Fibroblast of skin of left quadriceps (primary cell): ENCODE measurements at places on chromosomes 7 and 10.
A peak's percentile ranks its signal among the peaks of the same experiment; 100 is the strongest.

GRCh38 chr10:26437637-26438461, at the start of gene APBB1IP:
APBB1IP (plus strand) TSS chr10:26438341; CDS start chr10:26492327, 53,986 bp downstream.
- no peak for DNase-seq

GRCh38 chr7:144549861-144550260, 146.4 kb upstream of the NOBOX start:
- DNase-seq = no peak

GRCh38 chr7:100210805-100211204, 8.9 kb upstream of the PVRIG start:
- DNase-seq = no peak

GRCh38 chr7:64807731-64808365, 13.6 kb downstream of the ZNF138 start:
- no peak for DNase-seq

GRCh38 chr7:107167483-107168232, 1.1 kb upstream of the HBP1 start:
- DNase-seq = peak; percentile 77

- DNase-seq = peak; percentile 42
Observed at GRCh38 chr7:28093623-28094232, 86.9 kb downstream of the JAZF1 start.

GRCh38 chr10:10392511-10392910, 625.2 kb upstream of the CELF2 start:
- no peak for DNase-seq

DNA sequence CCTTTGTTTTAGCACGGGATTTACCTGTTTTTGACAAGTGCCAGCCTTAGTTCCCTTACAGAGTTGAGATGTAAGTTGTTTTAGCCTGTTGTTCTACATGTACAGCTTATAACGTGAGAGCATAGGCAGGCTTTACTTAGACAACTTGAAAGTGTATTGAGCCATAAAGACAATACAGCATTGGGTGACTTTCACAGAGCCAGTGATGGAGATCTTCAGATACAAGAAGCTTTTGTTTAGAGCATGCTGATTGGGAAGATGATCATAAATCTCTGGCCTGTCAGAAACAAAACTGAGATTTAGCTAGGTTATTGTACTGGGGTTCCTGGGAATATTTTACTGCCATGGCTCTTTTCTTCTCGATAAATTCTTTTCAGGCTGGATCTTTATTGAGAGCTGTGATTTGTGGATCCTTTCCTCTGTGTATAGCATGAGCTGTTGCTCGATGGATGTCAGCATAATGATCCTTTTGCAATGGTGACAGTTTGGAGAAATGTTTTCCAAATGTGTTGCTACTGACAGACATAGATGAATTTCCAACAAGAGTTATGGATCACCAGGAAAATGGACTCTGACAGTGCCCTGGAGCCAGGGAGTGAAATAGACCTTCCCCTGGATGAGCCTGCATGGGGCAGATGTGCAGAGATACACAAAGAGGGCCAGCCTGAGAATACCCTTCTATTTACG, 30.2 kb downstream of the LHFPL3 start:
- DNase-seq = no peak

- DNase-seq = no peak
Observed at GRCh38 chr10:116296291-116296721, 23.3 kb upstream of the GFRA1 start.

DNA sequence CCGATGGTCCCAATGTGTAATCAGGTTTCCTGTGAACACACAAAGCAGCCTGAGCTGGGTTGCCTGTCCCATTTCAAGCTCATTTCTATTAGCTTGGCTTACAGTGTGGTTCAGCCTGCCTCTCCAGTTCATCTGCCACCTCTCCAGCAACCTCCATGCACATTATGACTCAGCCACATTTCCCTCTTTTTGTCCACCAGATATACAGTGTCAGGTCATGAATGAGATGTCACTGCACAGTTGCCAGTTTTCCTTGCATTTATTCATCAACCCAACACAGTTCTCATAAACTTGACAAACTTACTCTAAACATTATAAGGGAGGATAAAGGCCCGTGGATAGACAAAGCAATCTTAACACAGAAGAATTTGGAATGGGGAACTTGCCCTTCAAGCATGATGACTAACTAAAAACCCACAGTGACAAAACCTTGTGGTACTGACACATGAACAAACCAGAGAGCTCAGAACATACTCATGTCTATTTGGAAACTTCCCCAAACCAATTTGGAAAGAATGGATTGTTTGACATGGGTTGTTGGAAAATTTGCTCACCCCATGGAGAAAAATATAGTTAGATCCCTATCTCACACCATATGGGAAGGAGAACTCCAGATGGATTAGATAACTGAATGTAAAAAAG, 2.5 kb upstream of the CFAP58 start:
- DNase-seq = no peak

DNA sequence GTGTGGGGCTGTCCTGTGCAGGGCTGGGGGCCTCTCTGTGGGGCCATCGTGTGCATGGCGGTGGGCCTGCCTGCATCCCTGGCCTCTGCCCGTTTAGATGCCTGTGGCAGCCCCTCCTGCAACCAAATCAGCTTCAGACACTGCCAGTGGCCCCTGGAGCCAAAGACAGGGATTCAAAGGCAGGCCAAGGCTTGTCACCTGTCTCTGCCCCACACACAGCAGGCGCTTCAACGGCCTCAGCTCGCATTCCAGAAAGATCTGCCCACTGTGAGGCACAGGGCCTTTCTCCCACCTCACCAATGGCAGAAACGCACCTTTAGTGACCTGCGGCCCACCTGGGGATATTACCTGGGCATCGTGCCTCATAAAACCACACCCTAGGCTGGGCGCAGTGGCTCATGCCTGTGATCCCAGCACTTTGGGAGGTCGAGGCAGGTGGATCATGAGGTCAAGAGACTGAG, 46.0 kb downstream of the INSIG1 start:
- no peak for DNase-seq

GRCh38 chr10:126187399-126187798, 200.9 kb downstream of the ADAM12 start:
- no peak for DNase-seq

- DNase-seq = no peak
Observed at GRCh38 chr7:49125246-49125645, 200.9 kb downstream of the CDC14C start.

- DNase-seq = peak; percentile 87
Observed at GRCh38 chr7:131244259-131244852, 83.3 kb upstream of the MKLN1 start.

DNA sequence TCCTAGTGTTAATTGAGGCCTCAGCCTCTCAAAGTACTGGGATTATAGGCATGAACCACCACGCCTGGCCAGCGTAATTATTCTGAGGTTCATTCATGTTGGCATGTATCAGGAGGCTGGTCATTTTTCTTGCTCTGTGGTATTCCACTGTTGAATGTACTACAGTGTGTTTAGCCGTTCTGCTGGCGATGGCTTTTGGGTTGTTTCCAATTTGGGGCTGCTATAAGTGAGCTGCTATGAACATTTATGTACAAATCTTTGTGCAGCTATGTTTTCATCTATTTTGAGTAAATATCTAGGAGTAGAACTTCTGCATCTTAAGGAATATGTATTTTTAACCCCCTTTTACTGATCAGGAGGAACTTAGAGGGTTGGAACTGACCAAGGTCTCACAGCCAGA, 145.8 kb downstream of the AUTS2 start:
- DNase-seq = no peak

DNA sequence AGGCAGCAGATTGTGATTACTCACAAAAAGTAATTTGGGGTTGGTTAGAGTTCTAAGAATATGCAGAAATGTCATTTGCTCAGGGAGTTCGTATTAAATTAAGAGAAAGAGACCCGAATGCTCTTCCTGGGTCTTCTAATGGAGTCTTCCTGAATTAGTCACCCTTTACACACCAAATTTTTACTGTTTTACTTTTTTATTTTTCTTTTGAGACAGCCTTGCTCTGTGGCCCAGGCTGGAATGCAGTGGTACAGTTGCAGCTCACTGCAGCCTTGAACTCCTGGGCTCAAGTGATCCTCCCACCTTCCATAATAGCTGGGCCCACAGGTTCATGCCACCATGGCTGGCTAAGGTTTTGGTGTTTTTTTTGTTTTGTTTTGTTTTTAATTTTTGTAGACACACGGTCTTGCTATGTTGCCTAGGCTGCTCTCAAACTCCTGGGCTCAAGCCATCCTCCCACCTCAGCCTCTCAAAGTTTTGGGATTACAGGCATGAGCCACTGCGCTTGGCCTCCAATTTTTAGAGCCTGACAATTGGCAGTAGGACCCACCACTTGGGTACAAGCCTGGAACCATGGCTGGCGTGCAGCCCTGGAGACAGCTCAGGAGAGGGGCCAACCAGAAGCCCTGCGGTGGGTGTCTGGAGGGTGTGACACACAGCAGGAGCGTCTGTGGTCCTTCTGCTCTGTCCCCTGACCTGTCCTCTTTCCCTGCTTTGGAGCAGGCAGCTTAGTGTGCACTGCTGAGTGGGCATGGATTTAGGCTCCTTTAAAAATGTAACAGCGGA, 16.4 kb upstream of the BHLHA15 start:
- DNase-seq = no peak

DNA sequence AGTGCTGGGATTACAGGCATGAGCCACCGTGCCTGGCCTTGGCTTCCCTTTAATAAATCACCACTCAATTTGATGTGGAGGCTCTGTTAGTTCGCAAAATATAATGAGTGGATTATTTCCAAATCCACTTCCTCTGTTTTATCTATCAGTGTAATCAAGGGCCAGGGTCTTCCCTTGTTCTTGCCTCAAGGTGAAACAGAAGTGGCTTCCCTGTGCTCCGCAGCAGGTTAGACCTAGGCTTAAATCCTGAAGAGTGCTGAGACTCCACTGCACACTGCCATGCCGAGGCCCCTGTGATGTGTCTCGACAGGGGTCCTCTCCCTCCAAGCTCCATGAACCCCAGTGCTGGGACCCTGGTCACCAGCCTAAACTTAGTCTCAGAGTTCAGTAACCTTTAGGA, 59.0 kb downstream of the MDH2 start:
- DNase-seq = no peak

DNA sequence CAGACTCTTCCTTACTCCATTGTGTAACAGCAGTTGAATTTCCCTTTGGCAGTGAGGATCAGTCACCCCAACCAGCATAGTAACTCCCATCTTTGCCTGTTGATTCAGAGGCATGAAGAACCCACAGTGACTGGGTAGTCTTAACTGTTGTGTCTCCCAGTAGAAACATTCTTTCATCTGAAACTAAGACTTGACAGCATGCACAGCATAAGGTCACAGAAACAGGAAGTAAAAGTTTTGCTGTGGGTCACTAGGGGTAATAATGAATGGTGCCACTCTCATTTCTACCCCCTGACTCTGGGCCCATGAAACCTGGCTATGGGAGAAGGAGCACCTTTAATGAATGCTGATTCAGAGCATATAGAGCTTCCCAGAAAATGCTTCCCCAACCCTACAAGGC, 8.3 kb upstream of the FRMPD2 start:
- DNase-seq = no peak

DNA sequence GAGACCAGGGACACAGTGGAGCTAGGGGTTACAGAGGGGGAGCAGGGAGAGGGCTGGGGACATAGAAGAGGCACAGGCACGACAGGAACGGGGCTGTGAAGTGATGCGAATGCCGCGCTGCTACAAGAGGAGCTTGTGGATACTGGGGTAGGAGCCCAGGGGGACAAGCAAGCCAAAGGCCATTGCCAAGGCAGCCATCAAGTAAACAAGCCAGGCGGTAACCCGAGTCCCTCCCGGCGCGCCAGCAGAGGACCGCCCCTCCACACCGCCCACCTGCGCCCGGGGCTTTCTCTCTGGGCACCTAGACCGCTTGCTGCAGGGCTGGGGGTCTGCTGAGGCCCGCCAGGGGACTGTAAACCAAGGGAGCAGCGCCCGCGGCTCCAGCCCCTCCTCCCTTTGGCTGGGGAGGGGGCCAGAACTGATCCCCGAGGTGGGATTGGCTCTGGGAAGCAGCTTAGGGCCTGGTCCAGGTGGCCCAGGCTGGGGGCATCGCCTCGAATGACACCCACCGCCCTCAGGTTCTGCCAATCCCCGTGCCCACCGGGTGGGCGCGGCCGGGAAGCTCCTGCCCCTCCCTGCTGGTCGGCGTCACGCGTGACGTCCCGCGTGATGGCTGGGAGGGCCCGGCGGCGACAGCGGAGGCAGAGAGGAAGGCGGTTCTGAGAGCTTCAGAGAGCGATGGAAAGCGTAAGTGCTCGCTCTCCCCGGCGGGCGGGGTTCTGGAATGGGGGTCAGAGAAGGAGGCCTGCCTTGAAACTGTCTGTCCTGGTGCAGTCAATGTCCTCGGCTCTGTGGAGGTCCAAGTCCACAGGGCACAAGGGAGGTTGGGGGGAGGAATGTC, 982 bp downstream of the SFXN3 start:
- DNase-seq = no peak

GRCh38 chr7:151484971-151485707, 34.6 kb downstream of the RHEB start:
- DNase-seq = peak; percentile 31

- DNase-seq = no peak
Observed at GRCh38 chr7:68733219-68734153, 864.8 kb upstream of the AUTS2 start.
